ENCODE measurements at places on chromosomes 16 and 17. TPM values are rescaled to one million over a fixed set of nuclear protein-coding genes. Genes with fewer than 3 reads are reported as not detected.

CA4 gene
- total RNA-seq = not detected

CXCL16 gene
- 13.5 TPM for total RNA-seq

NPB gene
- total RNA-seq = not detected

BCL6B gene
- total RNA-seq = not detected

PDIA2 gene
- not detected for total RNA-seq

ANKRD40CL gene
- not detected for total RNA-seq

Measured in mammary epithelial cell (primary cell).